ENCODE measurements at places on chromosomes 2 and 18. TPM values are rescaled to one million over a fixed set of nuclear protein-coding genes. Genes with fewer than 3 reads are reported as not detected.

The HOXD8 gene
- not detected for total RNA-seq

The LRRTM1 gene
- 1.3 TPM for total RNA-seq

The TUBA3E gene
- 0.66 TPM for total RNA-seq

The GAL3ST2 gene
- 1.5 TPM for total RNA-seq

The GAREM2 gene
- total RNA-seq: 23.8 TPM

The GALNT14 gene
- total RNA-seq: 10.4 TPM

The SLC11A1 gene
- total RNA-seq: not detected

The DNAJC5G gene
- total RNA-seq: 0.39 TPM

The MLPH gene
- total RNA-seq: 16.5 TPM

The ITGB6 gene
- total RNA-seq: not detected

The FBXO11 gene
- 52.7 TPM for total RNA-seq

DNA sequence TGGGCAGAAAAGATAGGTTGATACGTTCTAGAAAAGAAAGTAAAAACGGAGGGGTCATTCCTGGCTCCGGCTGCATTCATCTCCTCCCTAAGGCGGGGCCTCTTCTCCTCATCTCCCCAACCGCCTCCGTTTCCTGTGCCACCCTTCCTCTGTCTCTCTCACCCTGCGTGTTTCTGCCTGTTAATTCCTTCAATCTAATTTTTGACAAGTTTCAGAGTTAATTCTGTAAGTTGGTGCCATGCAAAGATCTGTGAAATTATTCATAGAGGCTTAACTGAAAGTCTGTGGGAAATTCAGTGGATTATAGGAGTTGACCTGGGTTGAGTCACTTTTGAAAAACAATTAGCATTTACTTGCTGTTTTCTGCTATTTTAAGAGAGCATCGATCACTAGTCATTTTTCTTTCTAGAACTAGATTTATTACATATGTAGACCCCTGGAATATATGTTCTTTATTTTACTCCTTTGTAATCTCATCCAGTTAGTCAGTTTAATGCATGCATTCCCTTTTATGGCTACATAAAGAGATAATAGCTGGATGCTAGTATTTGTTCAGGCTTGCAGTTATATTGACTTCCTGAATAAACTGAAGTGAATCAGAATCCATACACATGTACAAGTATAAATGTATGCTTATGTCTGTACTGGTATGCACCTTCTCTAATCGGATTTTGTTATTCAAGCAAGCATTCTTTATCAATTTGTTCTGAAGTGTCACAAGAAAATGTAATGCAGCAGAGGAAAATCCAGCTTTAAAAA lies 91.1 kb downstream of the EML6 start:
- no peak overlapping the region for H3K27ac ChIP-seq
- no peaks in the 10 kb centered on the region for H3K36me3 ChIP-seq
- H3K4me3 ChIP-seq: no peak overlapping the region
- 0 out of 2 replicates have a peak, but pooled peaks cover 7% of the 10 kb centered on the region for H3K4me1 ChIP-seq
- no peaks in the 10 kb centered on the region for H3K27me3 ChIP-seq
- DNase-seq: peak; percentile 15

GRCh38 chr18:27413495-27414401 lies 228.6 kb upstream of the CHST9 start:
- H3K4me1 ChIP-seq: peaks cover 22% of the 10 kb centered on the region
- H3K4me3 ChIP-seq: no peak overlapping the region
- H3K36me3 ChIP-seq: no peaks in the 10 kb centered on the region
- no peak for DNase-seq
- no peaks in the 10 kb centered on the region for H3K27me3 ChIP-seq
- no peak overlapping the region for H3K27ac ChIP-seq

GRCh38 chr2:29011418-29012060 lies 30.4 kb downstream of the TOGARAM2 start:
- no peaks in the 10 kb centered on the region for H3K36me3 ChIP-seq
- no peak overlapping the region for H3K4me3 ChIP-seq
- no peaks in the 10 kb centered on the region for H3K27me3 ChIP-seq

- no peaks in the 10 kb centered on the region for H3K4me1 ChIP-seq
- no peak overlapping the region for H3K4me3 ChIP-seq
- H3K36me3 ChIP-seq: no peaks in the 10 kb centered on the region
Observed at GRCh38 chr2:45860136-45861121, 209.0 kb downstream of the PRKCE start.

GRCh38 chr2:226337941-226338600 lies 461.5 kb downstream of the IRS1 start:
- no peaks in the 10 kb centered on the region for H3K36me3 ChIP-seq
- H3K27me3 ChIP-seq: no peaks in the 10 kb centered on the region
- H3K27ac ChIP-seq: no peak overlapping the region

DNA sequence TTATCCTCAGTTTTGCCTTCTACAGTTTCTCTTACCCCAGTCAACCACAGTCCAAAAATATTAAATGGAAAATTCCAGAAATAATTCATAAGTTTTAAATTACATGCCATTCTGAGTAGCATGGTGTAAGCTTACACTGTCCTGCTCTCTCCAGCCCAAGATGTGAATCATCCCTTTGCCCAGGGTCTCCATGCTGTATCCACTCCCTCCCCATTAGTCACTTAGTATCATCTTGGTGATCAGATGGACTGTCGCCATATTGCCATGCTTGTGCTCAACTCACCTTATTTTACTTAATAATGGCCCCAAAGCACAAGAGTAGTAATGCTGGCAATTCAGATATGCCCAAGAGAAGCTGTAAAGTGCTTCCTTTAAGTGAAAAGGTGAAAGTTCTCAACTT lies 18.5 kb upstream of the CCNT2 start:
- no peak for DNase-seq
- H3K27ac ChIP-seq: no peak overlapping the region
- no peaks in the 10 kb centered on the region for H3K4me1 ChIP-seq

GRCh38 chr2:72973566-72974435 lies 56.5 kb downstream of the EMX1 start:
- H3K4me1 ChIP-seq: peaks cover 41% of the 10 kb centered on the region
- H3K27me3 ChIP-seq: no peaks in the 10 kb centered on the region

GRCh38 chr2:24517247-24517646 lies 26.2 kb downstream of the NCOA1 start:
- DNase-seq: no peak
- H3K4me1 ChIP-seq: no peaks in the 10 kb centered on the region
- no peak overlapping the region for H3K4me3 ChIP-seq
- no peaks in the 10 kb centered on the region for H3K36me3 ChIP-seq
- peak overlapping the region; percentile 61 for H3K27ac ChIP-seq

DNA sequence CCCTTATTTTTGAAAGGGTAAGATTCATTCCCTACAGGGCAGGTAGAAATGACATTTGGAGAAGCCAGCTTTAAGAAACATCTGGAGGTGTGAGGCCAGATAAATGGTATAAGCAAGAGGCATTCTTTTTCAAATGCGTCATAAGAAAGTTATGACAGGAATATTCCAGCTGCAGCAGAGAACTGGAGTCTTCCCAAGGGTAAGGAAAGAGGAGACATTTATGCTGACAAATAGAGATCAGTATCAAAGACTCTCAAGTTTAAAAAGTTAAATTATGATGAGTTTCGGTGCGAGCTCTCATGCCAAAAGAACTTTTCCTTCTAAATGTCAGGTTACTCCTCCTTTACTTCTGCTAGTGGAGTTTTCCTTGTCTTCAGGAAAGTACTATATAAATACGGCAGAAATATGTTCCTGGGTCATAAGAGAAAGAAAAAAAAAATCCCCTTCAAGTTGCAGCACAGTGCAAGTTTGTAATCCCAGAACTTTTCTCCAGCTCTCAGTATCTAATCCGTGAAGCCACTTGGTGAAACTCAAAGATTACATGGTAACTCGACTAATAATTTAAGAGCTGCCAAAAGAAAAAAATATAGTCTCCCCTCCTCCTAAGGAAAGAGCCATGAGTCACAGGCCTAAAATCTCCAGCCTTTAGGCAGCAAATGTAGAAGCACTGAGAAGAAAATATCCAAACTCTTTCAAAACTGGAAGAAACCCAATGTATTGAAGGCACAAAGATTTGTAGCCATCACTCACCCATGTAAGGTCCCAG lies 428.1 kb downstream of the MEIS1 start:
- DNase-seq: no peak
- H3K27me3 ChIP-seq: no peaks in the 10 kb centered on the region
- no peak overlapping the region for H3K27ac ChIP-seq

- no peaks in the 10 kb centered on the region for H3K27me3 ChIP-seq
- no peak for DNase-seq
- H3K4me3 ChIP-seq: no peak overlapping the region
- H3K4me1 ChIP-seq: no peaks in the 10 kb centered on the region
Observed at GRCh38 chr18:12017081-12017480, 35.8 kb downstream of the IMPA2 start.

- DNase-seq: no peak
- H3K27me3 ChIP-seq: peaks cover 19% of the 10 kb centered on the region
- H3K27ac ChIP-seq: no peak overlapping the region
- H3K4me3 ChIP-seq: no peak overlapping the region
- H3K36me3 ChIP-seq: peaks cover 3% of the 10 kb centered on the region
- H3K4me1 ChIP-seq: peaks cover 10% of the 10 kb centered on the region
Observed at GRCh38 chr18:21706386-21706865, 1.9 kb upstream of the ABHD3 start.

GRCh38 chr2:62293490-62294271 lies 97.8 kb downstream of the B3GNT2 start:
- no peak overlapping the region for H3K27ac ChIP-seq
- no peaks in the 10 kb centered on the region for H3K27me3 ChIP-seq
- peaks cover 4% of the 10 kb centered on the region for H3K4me1 ChIP-seq
- no peaks in the 10 kb centered on the region for H3K36me3 ChIP-seq

DNA sequence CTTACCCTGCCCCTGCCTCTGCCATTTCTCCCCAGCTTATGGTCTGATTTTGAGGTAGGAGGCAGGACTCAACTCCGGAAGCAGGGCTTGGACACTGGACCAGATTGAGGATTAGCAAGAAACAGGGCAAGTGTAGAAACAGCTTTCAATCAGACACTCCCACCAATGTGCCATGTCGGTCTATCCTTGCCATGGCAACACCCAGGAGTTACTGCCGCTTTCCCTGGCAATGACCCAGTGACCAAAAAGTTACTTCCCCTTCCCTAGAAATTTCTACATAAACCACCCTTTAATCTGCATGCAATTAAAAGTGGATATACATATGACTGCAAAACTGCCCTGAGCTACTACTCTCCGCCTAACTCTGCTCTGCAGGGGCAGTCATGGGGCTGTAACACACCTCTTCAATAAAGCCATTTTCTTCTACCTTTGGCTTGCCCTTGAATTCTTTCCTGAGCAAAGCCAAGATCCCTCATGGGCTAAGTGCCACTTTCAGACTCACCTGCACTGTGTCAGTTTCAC lies 156.7 kb downstream of the LPIN1 start:
- no peaks in the 10 kb centered on the region for H3K27me3 ChIP-seq
- H3K27ac ChIP-seq: no peak overlapping the region
- no peaks in the 10 kb centered on the region for H3K36me3 ChIP-seq
- no peak overlapping the region for H3K4me3 ChIP-seq
- no peaks in the 10 kb centered on the region for H3K4me1 ChIP-seq
- DNase-seq: no peak

DNA sequence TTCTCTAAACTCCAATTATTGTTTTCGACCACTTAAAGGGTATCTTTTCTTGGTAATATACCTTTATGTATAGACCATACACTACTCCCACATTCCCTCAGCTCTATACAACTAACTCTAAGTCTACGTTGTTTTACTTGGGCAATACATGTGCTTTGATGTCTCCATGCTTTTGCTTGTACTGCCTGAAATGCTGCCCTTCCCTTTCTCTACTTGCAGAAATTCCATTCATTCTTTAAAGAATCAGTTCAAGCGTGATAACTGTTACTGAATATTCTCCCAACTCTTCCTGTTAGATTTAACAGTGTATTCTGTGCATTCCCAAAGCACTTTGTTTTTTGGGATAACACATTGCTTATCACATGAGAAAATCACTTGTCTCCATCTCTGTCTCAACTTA lies 157.0 kb upstream of the AQP4 start:
- no peaks in the 10 kb centered on the region for H3K36me3 ChIP-seq
- DNase-seq: no peak
- no peak overlapping the region for H3K27ac ChIP-seq
- H3K27me3 ChIP-seq: no peaks in the 10 kb centered on the region
- no peak overlapping the region for H3K4me3 ChIP-seq

DNA sequence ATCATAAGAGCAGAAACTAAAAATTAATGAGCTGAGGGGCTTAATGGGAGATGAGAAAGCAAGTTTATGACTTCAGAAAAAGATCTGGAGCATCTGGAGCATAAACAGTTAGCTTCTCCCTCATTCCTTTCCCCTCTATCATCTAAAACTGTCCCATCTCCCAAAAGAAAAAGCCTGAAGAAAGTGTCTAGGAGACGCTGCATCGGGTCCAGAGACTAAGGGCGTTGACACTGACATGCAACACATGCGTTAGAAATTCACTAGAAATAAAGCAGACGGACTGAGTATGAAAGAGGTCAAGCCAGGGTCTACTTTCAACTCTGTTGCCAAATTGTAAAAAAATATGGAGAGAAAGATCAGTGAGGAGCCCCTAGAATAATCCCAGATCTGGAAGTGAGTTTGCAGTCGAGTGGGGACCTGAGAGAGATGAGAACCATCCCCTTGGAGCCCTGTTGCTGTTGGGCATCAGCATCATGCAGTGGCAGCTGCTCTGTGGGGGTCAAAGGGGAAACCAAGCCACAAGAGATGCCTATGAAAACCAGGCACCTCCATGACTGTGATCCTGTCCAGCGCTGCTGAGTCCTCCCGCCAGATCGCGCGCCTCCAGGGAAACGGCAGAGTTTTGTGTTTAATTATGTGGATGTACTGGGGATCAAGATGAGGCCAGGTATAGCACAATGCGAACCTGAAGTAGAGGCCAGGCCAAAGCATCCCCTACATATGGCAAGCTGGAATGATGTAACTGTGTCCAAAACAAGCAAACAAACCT lies 13.9 kb downstream of the ANTXR1 start:
- H3K27me3 ChIP-seq: no peaks in the 10 kb centered on the region
- DNase-seq: no peak
- no peaks in the 10 kb centered on the region for H3K36me3 ChIP-seq

- H3K36me3 ChIP-seq: no peaks in the 10 kb centered on the region
- no peak overlapping the region for H3K4me3 ChIP-seq
- DNase-seq: no peak
- no peak overlapping the region for H3K27ac ChIP-seq
- peaks cover 3% of the 10 kb centered on the region for H3K4me1 ChIP-seq
- H3K27me3 ChIP-seq: no peaks in the 10 kb centered on the region
Observed at GRCh38 chr2:134246154-134246874, 7.6 kb upstream of the MGAT5 start.

DNA sequence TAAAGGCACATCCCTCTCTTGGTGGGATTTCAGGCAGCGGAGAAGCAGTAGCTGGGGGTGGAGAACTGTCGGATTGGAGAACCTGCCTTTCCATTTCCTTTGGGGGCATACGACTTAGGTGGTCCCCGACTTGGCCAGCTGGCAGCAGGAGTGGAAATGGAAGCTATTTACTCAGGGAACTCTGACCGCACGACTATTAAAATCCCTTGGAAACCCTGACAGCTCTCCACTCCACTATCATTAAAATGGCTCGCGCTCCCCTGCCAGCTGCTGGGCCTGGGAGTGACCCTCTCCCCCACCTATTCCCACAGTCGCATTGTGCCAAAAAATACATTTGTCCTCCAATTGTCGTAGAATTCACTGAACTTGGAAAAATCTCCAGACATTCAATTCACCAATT lies 77.7 kb upstream of the APCDD1 start:
- H3K36me3 ChIP-seq: no peaks in the 10 kb centered on the region
- no peak for DNase-seq
- H3K4me1 ChIP-seq: peaks cover 16% of the 10 kb centered on the region
- H3K27ac ChIP-seq: no peak overlapping the region
